ENCODE measurements at places on chromosomes 5 and 9.

- no peak for DNase-seq
- no peaks in the 10 kb centered on the region for H3K4me1 ChIP-seq
- no peaks in the 10 kb centered on the region for H3K27me3 ChIP-seq
- no peak overlapping the region for H3K4me3 ChIP-seq
- no peak overlapping the region for H3K27ac ChIP-seq
- no peaks in the 10 kb centered on the region for H3K36me3 ChIP-seq
Observed at GRCh38 chr5:145429170-145429569, 406.0 kb downstream of the PRELID2 start.

DNA sequence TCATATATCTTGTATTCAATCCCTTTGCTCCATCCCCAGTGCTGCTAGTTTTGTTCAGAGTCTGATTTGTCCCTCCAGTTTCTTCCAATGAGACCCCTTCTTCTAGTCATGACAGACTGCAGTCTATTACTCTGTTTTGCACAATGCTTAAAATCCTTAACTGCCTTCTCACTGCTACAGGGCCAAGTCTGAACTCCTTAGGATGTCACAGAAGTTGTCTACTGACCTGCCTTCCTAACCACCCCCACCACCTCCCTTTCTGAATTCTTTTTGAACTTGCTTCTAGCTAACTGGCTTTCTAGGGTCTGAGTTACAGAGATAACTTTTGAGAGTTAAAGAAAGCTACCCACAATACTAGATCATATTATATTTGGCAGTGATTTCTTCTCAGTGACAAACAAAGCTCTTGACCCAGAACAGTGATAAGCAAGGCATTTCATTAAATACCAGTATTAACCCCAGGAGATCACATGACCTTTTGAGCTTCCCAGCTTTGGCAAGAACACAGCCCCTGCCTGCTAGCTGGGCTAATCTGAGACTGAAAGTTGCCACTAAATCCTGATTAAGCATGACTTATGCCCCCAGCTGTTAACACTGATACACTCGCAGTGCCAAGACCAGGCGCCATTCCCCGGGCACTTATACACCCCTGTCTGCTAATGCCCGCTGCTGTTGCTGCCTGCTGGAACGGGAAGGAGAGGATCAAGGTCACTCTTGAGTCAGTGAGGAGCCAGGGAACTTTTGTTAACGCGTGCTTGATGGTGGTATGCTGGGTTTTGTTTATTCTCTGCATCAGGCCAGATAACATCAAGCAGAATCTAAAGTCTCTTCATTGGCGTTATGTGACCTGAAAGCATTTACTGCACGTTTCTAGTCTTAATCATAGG, 36.4 kb upstream of the ADAMTSL1 start:
- no peaks in the 10 kb centered on the region for H3K36me3 ChIP-seq
- peak overlapping the region; percentile 69 for H3K4me3 ChIP-seq
- H3K27ac ChIP-seq: peak overlapping the region; percentile 82
- peaks cover 39% of the 10 kb centered on the region for H3K4me1 ChIP-seq

- no peak overlapping the region for H3K27ac ChIP-seq
- DNase-seq: no peak
- no peaks in the 10 kb centered on the region for H3K36me3 ChIP-seq
- peaks cover 7% of the 10 kb centered on the region for H3K4me1 ChIP-seq
- no peak overlapping the region for H3K4me3 ChIP-seq
Observed at GRCh38 chr9:133235549-133236222, 26.6 kb upstream of the OBP2B start.

- no peak overlapping the region for H3K27ac ChIP-seq
- DNase-seq: no peak
- H3K4me1 ChIP-seq: no peaks in the 10 kb centered on the region
- no peaks in the 10 kb centered on the region for H3K36me3 ChIP-seq
- H3K27me3 ChIP-seq: no peaks in the 10 kb centered on the region
Observed at GRCh38 chr9:26311463-26311995, 581.1 kb downstream of the CAAP1 start.

GRCh38 chr5:11650936-11651335, 253.3 kb downstream of the CTNND2 start:
- no peak overlapping the region for H3K4me3 ChIP-seq
- H3K27ac ChIP-seq: no peak overlapping the region
- DNase-seq: no peak
- no peaks in the 10 kb centered on the region for H3K4me1 ChIP-seq
- H3K36me3 ChIP-seq: no peaks in the 10 kb centered on the region
